Hematopoietic multipotent progenitor cell treated with erythropoietin and hydrocortisone succinate and interleukin-3 and kit ligand, for 8 days (in vitro differentiated cells): ENCODE measurements at places on chromosomes 1 and 21.

GRCh38 chr1:168019407-168019806 lies 82.5 kb upstream of the MPC2 start:
- peak; percentile 29 for DNase-seq

- no peak for DNase-seq
Measured at GRCh38 chr1:225596736-225597135, 56.2 kb downstream of the ENAH start.

- DNase-seq: no peak
Measured at GRCh38 chr1:18939398-18940302, 16.8 kb downstream of the IFFO2 start.

- DNase-seq: peak; percentile 34
Measured at GRCh38 chr21:38223893-38224540, 32.8 kb upstream of the KCNJ15 start.

DNA sequence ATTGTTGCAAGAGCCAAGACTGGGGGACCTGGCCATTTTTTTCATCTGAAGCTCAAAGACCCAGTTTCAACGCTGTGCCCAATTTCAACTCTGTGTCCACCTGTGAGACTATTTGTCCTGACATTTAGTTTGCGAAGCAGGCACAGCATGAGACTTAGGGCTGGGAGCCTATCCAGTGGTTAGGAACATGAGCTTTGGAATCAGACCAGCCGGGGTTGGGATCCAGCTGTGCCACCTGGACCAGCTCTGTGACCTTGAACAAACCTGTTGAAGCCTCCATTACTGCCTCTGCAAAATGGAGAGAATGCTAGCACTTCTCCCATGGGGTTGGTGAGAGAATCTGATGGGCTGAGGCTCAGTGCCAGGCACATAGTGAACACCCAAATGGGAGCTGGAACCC lies 206.1 kb upstream of the TMEM51 start:
- DNase-seq: no peak

GRCh38 chr1:94228640-94229375 lies 8.6 kb downstream of the ARHGAP29 start:
- DNase-seq: no peak

DNA sequence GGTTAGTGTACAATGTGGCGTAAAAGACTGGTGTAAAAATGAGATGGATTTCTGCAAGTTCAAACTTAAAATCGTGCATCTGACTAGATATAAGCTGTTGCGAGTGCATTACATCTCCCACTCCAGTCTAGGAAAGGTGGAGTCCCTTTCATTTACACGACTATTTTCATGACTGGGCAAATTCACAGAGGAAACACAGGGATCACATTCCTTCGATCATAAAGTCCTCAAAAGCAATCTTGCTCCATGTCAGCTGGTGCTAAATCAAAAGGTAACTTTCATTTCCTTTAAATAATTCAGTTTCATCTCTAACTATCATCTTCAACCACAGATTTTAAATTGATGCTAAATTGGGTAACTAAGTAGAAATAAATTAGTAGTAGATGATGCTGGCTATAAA lies 100.0 kb downstream of the HLCS start:
- no peak for DNase-seq

- DNase-seq: no peak
Measured at GRCh38 chr1:197673292-197673691, 102.0 kb downstream of the DENND1B start.

DNA sequence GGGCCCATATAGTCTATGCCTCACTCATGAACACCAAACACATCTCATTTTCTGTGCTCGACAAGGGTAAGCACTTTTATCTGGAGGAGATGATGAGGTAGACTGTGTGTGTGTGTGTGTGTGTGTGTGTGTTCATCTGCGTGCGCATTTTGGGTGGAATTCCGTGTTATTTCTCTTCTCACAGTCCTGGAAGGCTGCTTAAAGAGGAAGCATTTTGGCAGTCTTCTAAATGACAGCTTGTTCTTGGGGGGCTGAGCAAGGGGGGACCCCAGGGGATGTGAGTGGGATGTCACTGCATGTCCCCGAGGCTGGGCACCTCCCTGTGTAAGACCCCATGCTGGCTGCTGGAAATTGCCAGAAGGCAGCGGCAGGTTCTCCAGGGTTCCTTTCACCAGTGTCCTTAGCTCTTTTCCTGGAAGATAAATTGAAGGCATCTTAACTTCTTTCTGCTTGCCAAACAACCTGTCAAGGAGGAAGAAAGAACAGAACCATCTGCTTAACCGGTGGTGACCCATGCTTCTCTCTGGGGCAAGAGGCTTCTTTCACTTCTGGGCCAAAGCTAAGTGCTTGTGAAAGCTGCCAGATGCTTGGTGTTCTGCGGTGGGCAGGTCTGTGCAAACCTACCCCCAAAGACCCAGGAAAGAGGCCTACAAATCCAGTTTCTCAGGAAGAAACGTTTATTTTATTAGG lies 9.9 kb upstream of the RD3 start:
- no peak for DNase-seq

DNA sequence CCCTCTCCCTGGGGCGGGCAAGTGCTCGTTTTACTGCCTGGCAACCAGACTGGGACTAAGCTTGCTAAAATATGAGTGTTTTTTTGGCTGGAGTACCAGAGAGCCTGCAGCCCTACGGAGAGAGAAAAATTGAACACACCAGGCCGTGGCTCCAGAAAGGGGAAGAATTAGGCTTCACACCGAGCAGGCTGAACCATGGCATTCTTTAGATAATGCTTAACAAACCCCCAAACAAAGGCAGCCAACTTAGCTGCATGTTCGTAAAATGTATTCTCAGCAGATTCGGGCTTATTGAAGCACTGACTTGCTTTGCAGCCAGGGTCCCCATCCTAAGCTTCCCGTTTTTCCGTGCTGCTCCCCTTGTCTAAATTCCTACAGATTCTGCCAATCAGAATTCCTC lies 76.6 kb downstream of the LMX1A start:
- no peak for DNase-seq

DNA sequence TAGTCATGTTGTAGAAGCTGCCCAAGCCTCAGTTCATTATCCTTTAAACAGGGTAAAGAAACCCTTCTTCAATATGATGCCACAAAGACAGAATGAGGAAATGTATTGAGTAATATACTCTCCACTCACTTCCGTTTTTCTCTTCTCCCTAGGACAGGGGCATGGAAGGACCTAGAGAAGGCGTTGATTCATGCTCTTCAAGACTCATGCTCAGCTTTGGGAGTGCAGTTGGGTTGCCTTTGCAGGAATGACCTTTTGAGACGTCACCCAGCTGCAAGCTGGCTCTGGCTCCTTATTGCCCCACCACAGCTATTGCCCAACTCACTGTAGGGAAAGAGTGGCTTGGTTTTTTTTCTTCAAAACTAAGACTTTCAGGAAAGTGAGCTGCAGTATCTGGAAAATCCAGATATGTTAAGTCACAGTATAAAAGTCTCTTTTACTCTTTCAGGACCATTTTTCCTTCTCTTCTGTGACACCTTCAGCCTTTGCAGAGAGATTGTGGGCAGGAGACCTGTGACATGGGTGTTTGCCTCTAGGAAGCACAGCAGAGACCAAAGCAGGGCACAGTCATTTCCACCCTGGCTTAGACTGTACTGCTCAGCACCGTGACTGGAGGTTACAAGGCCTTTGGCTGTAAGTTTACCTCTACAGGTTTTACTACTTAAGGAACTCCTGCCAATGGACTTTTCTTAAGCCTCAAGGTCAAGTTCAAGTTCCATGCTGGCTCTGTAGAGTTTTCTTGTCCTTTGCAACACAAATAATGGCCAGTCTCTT lies 39.5 kb downstream of the XCL2 start:
- peak; percentile 17 for DNase-seq

DNA sequence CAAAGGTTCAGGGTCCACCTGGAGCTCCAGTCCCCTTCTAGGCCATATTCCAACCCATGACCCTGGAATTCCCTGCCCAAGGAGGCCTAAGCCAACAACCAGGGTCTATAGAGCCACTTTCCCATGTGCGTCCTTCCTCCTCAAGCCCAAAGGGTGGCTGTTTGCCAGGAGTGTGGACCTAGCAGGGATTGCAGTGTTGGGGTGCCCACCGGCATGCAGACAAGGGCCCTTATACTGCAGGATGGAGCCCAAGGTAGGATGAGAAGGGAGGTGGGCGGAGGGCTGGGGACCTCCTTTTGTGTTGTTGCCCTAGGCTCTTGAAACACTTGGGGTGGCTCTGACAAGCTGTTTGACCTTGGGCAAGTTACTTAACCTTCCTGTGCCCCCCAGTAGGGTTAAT lies 19.7 kb upstream of the ADGRB2 start:
- DNase-seq: no peak

GRCh38 chr1:79585801-79586200 lies 579.3 kb upstream of the ADGRL4 start:
- no peak for DNase-seq

DNA sequence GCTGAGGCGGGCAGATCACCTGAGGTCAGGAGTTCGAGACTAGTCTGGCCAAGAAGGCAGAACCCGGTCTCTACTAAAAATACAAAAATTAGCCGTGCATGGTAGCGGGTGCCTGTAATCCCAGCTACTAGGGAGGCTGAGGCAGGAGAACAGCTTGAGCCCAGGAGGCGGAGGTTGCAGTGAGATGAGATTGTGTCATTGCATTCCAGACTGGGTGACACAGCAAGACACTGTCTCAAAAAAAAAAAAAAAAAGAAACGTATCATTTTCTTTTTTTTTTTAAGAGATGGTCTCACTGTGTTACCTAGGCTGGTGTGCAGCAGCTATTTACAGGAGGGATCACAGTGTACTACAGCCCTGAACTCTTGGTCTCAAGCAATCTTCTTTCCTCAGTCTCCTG lies 47.3 kb downstream of the ITGB3BP start:
- DNase-seq: no peak

- no peak for DNase-seq
Measured at GRCh38 chr1:192983349-192983980, 75.7 kb downstream of the UCHL5 start.

GRCh38 chr1:160646711-160647328 lies at the start of gene SLAMF1:
SLAMF1 (minus strand) TSS chr1:160647044; CDS start chr1:160646945, 99 bp downstream.
- no peak for DNase-seq

DNA sequence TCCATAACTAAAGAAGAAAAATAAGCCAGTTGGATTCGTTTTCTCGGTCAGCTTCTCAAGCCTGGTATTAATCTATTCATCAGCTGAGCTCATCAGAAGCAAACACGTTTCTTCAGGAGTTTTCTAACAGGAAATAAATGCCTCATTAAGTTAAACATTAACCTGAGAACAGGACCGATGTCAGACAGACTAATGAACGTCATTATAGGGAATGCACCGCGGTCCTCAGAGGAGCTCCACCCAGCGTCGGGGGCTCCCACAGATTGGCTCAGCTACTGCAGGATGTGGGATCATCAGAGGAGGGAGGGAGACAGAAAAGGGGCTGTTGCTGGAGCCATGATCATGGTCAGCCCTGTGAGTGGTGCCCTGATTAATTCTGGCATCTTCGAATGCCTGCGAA lies 615.4 kb downstream of the PTPRU start:
- DNase-seq: no peak

- DNase-seq: no peak
Measured at GRCh38 chr1:107544285-107544684, 403.4 kb downstream of the NTNG1 start.

DNA sequence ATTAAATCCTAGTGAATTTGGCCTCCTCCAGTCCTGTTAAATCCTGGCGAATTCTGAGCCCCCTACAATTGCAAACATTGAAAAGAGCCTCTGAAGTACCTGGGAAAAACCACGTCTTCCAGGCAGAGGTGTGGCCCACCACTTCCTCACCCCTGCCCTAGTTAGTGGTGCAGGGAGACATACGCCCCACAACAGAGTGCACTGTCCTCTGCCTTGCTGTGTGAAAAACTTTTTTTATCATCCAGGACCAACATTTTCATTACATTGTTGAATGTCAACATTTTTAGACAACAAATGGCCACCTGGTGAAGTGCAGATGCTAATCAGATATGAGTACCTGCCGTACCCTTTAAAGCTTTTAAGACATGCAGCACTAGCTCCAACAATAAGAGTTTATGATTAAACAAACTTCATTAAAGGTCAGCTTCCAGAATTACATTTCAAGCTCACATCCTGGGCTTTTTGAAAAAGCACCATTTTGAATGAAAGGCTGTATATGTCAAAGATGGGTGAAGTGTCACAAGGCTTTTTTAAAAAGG lies 13.6 kb upstream of the TMPRSS2 start:
- no peak for DNase-seq

GRCh38 chr1:166933633-166934032 lies 41.7 kb downstream of the ILDR2 start:
- DNase-seq: no peak
